GM04504 (cell line): ENCODE measurements at places on chromosomes 13 and 19.

GRCh38 chr19:30063650-30064347 lies 121.8 kb downstream of the URI1 start:
- no peak for DNase-seq

DNA sequence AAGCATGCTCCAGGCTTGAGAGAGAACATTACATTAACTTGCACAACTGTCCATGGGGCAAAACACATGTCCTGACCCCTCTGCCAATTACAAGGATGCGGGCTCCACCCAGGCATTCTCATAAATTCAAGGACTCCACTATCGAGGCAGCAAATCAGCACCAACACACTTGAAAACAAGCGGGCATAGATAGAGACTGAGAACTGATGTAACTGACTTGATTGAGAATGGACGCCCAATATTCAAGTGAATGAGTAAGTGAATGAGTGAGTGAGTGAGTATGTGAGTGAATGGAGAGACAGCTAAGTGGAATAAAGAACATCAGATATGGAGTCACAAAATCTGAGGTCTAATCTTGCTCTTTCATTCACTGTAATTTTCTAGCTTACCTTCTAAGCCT lies 75.0 kb upstream of the VSTM2B start:
- DNase-seq: no peak

- peak; percentile 59 for DNase-seq
Measured at GRCh38 chr13:95644601-95645052, at the start of gene DZIP1. DZIP1 (minus strand) TSS chr13:95644706; CDS start chr13:95642029, 2,677 bp downstream.

DNA sequence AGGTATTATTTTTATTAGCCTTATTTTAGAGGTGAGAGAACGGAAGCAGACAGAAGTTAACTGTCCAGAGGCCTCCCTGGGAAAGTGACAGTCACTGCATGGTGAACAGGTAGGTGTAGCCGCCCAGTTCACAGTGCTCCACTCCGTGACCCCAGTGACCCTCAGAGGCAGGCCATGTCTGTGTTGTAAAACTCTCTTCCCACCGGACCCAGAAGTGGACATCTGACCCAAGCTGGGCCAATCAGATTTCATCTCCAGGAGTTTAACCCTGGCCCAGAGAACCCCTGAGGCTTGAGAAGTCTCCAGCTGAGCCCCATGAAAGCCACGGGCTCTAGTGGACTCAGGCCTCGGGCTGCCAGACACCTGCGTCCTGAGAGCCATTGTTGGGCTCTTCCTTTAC lies 83.6 kb upstream of the FARP1 start:
- DNase-seq: no peak

- DNase-seq: no peak
Measured at GRCh38 chr19:28221736-28222135, 991.2 kb downstream of the UQCRFS1 start.

DNA sequence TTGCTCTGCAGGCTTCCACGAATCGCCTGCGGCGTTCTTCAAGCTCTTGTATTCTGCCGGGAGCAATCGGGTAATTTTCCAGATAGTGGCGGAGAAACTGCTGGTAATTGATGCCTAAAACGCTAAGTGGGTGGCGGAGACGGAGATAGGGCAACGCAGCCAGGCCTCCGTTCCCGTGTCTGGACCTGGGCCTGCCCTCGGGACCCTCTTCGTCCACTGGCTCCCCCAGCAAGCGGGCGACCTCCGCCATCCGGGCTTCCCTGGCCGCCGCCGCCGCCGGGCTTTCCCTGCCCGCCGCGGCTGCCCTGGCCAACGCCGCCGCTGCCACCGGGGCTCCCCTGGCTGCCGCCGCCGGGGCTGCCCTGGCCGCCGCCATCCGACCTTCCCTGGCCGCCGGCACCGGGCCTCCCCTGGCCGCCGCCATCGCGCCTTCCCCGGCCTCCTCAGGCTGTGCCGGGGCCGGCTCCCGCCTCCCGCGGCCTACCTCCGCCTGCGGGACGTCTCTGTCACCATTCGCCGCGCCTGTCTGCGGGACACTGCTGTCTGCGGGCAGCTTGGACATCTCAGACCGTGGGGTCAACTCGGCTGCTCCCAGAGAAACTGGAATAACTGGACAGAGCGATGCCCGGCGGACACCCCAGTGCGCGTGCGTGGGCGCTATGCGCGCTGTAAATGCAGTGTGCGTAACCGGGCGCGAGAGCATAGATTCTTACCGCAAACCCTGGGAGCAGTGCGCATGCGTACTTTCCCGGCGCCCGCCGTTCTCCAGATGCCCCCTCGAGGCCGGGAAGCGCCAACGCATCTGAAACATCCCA lies at the start of gene EID2:
Gene EID2, minus strand, starts transcription at position 644 of the 815 bp plus-strand sequence. Its CDS starts 82 bp downstream, at position 562.
- peak; percentile 85 for DNase-seq

DNA sequence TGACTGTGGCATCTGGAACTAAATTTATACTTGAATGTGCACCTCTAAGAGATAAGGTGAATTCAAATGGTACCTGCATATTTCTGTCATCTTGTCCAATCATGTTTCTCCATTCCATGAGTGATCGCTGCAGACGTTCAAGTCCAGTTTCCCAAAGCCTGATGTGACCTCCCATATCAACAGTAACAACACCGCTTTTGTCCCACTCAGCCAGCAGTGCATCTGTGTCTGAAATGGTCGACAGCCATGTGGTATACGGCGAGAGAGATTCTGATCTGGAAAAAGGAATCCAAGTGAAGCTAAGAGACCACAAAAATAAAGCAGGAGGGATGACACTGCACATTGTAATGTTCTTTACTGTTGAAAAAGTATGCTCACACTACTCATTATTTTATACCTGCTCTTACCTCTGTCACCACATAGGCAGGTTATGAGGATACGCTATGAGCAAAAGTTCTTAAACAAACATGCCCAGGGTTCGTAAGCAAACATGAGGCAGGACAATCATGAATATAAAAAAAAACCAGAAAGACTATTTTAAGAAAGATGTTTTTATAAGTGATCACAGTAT lies 213.6 kb downstream of the RGCC start:
- no peak for DNase-seq

DNA sequence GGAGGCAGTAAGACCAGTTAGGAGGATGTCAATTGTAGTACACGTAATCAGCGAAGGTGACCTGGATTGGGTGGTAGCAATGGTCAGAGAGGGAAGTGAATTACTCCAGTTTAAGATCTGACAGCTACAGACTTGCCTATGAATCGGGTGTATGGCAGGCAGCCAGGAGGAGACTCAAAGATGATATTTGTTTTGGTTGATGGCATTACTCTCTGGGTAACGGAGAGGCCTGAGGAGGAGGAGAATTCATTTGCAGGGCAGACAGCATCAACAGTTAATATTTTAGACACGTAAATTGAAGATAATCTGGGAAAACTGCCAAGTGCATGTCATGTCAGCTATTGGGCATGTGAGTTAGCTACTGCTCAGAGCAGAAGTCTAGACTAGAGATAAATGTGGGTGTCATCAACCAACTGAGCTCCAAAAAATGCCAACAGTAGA lies 109.2 kb downstream of the SGCG start:
- peak; percentile 15 for DNase-seq

DNA sequence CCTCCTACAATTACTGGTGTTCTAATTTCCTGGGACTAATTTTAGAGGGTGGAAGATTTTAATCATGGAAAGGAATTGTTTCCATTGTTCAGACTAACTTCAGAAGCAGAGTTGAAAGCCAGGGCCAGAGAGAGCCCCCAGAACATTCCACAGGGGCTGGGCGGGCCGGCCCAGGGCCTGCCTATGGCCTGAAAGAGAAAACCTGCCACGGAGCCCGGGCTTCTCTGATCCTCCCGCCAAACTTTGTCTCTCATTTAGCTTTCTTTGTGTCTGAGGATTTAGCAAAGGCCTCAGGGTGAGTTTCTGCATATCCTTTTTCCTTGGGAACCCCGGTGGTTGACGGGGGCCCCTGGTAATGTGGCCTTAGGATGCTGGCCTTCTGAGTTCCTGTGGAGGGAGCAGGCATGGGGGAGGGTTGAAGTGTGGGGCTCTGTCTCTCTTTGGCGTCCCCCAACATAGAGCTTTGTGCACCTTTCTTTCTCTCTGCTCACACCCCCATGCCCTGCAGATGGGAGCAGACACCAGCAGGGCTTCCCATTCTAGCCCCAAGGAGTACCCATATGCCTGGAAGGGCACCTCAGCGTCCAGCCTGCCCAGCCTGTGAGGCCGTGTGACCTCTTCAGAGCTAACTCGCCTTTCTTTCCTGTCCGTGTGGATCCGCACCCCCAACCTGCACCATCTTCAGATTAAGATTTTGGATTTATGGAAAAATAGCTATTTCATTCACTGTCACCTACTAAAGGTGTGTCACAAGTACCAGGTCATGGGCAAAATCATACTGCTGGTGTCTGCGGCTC lies 539.5 kb downstream of the FGF9 start:
- DNase-seq: no peak

DNA sequence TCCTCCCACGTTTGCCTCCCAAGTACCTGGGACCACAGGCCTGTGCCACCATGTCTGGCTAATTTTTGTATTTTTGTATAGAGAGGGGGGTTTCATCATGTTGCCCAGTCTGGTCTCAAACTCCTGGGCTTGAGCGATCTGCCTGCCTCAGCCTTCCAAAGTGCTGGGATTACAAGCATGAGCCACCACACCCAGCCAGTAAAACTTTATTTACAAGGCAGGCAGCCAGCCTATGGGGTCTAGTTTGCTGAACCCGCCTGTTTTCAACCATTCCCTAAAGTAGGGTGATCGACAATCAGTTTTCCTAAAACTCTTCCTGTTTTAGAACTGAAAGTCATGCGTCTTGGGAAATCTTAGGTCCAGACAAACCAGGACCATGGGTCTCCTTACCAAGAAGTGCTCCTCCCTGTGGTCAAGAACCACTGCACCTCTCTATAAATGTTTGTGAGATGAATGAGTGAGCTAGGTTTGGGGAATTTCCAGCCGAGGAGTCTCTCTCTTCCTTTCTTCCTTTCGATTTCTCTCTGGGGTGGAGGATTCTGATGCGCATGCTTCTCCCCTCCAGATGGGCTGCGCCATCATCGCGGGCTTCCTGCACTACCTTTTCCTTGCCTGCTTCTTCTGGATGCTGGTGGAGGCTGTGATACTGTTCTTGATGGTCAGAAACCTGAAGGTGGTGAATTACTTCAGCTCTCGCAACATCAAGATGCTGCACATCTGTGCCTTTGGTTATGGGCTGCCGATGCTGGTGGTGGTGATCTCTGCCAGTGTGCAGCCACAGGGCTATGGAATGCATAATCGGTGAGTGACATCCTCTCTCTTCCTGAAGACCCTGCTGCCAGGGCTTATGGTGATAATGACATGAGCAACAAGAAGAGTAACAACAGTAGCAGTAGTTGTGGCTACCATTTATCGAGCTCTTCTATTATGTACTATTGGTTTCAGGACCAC lies 38.7 kb downstream of the ADGRE1 start:
- no peak for DNase-seq

- no peak for DNase-seq
Measured at GRCh38 chr19:11832253-11832912, 16.1 kb upstream of the ZNF439 start.

DNA sequence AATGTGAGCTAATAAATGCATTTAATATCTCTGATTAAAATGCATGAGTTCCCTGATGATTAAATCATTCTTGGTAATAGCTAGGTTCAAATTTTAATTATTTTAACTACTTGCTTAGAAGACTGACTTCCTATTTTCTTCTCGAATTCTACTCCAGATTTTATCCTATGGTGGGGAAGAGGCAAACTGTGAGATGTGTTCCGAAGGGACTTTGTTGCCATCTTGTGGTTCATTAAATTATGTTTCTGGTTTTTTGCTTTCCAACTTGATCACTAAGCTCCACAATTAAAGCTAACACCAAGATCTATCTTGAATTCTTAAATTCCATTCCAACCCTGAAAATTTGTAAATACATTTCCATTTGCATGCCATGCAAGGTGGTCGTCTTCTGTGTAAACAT lies 538.4 kb upstream of the PCDH20 start:
- no peak for DNase-seq

DNA sequence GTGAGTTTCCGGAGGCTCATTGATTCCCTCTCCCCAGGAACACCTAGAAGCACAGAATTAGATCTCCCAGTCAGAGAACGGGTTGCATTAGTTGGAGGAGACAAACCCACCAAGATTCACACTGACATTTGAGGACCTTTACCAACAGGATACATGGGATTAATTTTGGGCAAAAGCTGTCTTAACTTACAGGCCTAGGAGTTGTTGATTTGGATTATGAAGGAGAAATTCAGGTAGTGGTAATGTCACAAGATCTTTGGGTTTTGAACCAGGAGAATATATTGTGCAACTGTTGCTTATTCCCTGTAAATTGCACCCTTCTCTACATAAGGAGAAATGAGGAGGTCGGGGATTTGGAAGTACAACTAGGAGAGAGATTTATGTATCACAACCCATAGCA lies 38.0 kb downstream of the POSTN start:
- DNase-seq: no peak

- peak; percentile 97 for DNase-seq
Measured at GRCh38 chr13:113187263-113187669, 21.2 kb downstream of the PCID2 start.
